EL (cell line): ENCODE measurements at places on chromosomes 12 and 14.

GRCh38 chr12:75706786-75707605 lies 195.6 kb upstream of the KRR1 start:
- DNase-seq, result peak; percentile 72

- DNase-seq, result no peak
Measured at GRCh38 chr12:89493670-89494302, 30.8 kb downstream of the GALNT4 start.

DNA sequence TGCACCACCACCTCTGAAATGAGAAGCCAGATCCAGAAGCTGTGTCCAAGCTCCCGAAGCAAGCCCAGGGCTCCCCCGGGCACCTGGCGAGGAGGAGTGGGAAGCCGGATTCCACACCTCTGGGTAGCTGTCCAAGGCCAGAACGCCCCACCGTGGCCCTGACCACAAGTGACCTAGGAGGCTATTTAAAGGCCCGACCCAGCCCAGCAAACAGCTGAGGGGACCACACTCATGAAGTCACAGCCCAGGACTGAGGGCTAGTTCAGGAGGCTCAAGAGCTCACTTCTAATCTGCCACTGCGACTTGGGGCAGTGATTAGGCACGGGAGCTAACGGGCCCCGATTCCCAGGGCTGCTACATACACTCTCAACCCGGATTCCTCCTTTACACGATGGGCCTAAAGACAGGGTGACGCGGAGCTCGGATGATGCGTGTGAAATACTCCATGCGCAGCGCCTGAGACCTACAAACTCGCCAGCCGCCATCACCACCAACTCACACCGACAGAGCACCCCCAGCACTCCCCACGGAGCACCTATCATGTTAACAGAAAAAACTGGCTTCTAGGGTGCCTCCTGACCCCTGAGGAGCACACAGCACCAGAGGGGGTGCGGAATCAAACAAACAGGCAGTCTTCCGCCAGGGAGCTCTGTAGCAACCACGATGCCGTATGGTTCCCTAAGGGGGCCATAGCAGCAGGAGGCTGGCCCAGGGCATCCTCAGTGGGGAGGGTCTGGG lies 84.0 kb upstream of the GPR68 start:
- DNase-seq, result no peak

DNA sequence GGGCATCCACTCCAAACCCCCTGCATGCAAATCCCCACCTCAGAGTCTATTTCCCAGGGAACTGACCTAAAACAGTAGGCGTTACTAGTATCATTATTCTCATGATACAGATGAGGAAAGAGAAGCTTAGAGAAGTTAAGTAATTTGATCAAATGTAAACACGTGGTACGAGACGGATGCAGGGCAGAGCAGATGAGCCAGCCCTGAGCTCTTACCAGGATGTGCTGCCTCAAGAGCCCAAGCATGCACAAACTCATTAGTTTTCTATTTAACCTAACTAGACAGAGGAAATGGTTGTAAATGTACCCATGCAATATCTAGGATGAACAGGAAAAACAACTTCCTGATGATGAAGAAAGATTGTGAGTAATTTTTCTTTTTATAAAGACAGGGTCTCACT lies 173.3 kb upstream of the RASSF8 start:
- DNase-seq, result no peak

DNA sequence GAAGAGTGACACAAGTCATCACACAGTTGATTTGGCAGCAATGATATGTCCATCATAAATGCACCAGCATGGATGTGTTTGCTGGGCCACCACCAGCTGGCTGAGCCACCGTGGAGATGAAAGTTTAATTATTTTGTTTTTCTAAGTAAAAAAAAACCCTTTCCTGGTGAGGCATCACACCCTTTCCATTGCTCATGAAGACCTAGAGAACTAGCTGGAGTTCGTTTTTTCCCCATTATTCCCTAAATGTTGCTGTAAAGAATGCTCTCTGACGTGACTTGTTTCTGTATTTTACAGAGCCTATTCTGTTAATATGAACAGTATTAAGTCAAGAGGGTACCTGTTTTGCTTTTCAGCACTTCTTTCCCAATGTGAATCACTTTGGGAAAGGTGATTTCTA lies 257.9 kb downstream of the MSRB3 start:
- DNase-seq, result no peak

DNA sequence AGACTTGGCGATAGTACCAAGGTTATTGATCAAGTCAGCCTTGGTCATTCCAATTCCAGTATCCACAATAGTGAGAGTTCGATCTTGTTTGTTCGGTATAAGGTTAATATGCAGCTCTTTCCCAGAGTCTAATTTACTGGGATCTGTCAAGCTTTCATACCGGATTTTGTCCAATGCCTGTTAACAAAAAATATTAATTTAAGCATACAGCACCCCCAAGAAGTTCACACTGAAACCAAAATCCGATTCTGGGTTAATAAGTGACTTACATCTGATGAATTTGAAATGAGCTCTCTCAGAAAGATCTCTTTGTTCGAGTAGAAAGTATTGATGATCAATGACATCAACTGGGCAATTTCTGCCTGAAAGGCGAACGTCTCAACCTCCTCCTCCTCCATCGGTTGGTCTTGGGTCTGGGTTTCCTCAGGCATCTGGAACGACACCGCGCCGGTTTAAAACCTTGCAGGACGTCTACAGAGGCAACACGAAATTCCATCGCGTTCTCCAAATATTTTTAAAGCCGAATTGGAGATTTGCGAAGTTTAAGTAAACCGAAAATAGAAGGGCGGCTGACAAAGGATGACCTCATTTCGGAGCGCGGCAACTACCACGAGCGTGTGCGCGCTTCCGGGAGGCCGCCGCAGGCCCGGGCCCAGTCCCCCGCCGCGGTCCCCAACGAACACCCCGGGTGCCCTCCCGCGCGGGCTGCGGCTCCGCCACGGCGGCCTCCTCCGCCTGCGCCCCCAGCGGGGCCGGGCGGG lies 716 bp downstream of the HSP90AA1 start:
- peak; percentile 57 for DNase-seq

- DNase-seq, result no peak
Measured at GRCh38 chr12:19515179-19515578, 75.9 kb downstream of the AEBP2 start.

- no peak for DNase-seq
Measured at GRCh38 chr12:104788840-104789271, 169.2 kb downstream of the SLC41A2 start.

DNA sequence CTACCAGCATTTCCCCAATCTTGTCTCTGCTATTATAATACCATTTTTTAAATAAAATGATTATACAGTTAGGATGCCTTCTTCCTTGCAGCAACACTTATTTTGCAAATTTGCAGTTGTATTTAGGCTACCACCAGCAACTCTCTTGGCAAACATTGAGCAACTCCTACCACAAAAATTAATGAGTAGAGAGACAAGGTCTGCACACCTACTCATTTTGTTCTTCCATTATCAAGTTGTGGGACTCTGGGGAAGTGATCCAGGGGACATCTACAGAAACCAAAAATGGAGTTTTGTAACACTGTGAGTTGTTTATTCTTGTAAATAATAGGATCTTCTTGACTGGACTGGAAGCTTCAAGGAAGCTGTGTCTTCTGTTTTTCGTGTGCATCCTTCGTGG lies 38.6 kb downstream of the DGLUCY start:
- no peak for DNase-seq

DNA sequence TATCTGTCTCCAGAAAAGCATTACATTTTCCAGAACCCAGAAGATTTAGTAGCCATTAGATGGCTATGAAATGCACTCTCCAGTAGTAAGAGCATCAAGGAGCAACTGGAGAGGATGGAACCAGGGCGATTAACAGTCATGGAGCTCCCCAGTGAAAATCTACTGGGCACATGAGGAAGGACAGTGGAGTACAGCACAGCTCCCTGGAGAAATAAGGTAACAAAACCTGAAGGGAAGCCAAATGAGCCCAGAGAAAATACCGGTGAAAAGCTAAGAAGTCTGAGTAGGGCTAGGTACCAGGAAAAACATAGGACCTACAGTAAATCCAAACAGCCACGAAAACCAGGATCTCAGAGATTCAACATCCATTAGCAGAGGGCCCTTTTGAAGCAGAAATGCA lies 21.6 kb downstream of the SOX5 start:
- DNase-seq, result no peak

- DNase-seq, result peak; percentile 90
Measured at GRCh38 chr14:20609215-20610001, 18.2 kb upstream of the RNASE12 start.

- peak; percentile 66 for DNase-seq
Measured at GRCh38 chr14:23366426-23366921, 1.5 kb upstream of the EFS start.

DNA sequence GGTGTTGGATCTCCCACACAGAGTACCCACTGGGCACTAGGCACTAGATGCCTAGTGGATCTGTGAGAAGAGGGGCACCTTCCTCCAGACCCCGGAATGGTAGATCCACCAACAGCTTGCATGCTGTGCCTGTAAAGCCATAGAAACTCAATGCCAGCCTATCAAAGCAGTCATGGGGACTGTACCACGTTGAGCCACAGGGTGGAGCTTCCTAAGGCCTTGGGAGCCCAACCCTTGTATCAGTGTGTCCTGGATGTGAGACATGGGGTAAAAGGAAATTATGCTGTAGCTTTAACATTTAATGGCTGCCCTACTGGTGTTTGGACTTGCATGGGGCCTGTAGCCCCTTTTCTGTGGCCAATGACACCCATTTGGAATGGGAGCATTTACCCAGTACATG lies 1024.9 kb downstream of the TMEM121 start:
- no peak for DNase-seq

GRCh38 chr14:78836777-78837176 lies 666.6 kb downstream of the NRXN3 start:
- peak; percentile 70 for DNase-seq

- DNase-seq, result no peak
Measured at GRCh38 chr12:66109056-66109455, 21.5 kb downstream of the LLPH start.

- DNase-seq, result no peak
Measured at GRCh38 chr12:37546901-37547475, 769.6 kb upstream of the ALG10B start.

GRCh38 chr14:34682787-34683321 lies 31.5 kb downstream of the CFL2 start:
- DNase-seq, result no peak

- peak; percentile 76 for DNase-seq
Measured at GRCh38 chr12:79058342-79058741, 193.8 kb downstream of the SYT1 start.

GRCh38 chr12:13566292-13566691 lies 369.8 kb downstream of the EMP1 start:
- no peak for DNase-seq

GRCh38 chr12:109462868-109463692 lies 14.0 kb downstream of the KCTD10 start:
- DNase-seq, result peak; percentile 98

DNA sequence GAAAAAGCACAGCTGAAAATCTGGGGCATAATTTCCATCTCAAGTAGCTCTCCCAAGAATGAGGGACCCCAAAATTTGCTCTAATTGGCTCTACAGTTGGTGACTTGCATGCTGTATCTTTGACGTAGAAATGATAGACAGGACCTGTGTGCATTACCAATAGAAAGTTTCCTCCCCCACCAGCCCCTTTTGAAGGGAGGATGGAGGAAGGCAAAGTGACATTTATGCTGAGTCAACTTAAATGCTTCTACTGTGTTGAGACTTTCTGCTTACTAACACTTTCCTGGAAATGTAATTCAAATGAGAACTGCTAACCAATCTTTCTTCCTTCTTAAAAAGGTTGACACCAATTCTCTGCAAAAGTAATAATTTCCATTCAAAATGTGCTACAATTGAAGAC lies 31.9 kb downstream of the TSPAN8 start:
- DNase-seq, result no peak

- DNase-seq, result peak; percentile 99
Measured at GRCh38 chr12:1474041-1474573, 120.3 kb downstream of the FBXL14 start.

- no peak for DNase-seq
Measured at GRCh38 chr14:85852906-85853305, 323.0 kb downstream of the FLRT2 start.

GRCh38 chr12:68264857-68265256 lies 11.5 kb upstream of the IL22 start:
- peak; percentile 74 for DNase-seq

DNA sequence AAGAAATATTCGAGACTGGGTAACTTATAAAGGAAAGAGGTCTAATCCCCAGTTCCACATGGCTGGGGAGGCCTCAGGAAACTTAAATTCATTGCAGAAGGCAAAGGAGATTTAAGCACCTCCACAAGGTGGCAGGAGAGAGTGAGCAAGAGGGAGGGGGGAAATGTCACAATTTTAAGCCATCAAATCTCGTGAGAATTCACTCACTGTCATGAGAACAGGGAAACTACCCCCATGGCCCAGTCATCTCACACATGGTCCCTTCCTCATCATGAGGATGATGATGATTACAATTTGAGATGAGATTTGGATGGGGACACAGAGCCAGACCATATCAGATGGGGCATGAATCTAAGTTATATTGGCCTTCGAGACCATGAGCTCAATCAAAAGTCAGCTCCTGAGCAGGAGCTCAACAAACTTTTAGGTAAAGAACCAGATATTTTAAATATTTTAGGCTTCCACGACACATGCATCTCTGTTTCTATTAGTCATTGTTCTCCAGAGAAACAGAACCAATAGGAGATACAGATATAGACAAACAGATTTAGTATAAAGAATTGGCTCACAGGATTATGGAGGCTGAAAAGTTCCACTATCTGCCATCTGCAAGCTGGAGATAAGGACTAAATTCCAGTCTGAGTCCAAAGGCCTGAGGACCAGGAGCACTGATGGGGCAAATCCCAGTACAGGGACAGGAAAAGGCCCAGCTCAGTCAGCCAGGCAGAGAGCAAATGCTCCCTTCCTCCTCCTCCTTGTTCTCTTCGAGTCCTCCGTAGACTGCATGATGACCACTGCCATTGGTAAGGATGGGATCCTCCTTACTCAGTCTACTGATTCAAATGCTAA lies 24.9 kb downstream of the DGLUCY start:
- peak; percentile 38 for DNase-seq

GRCh38 chr14:43790681-43791080 lies 716.4 kb downstream of the FSCB start:
- no peak for DNase-seq

DNA sequence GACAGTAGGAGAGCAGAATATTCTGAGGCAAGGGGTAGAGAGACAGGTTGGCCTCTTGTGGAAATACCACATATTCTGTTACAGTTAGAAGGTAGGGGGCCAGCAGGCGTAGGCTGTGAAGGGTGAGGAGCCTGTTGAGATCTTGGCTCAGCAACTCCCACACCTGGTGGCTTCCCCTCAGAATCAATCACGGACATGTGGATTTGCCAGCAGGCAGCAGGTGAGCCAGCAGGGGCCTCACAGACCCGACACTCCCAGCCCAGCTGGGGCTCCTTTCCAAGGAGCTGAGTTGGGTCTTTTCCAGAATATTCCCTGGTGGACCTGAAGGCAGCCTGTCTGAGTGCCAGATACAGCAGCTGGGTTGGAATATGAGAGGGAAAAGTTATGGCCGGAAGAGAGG lies 150.0 kb upstream of the CRY1 start:
- DNase-seq, result no peak

DNA sequence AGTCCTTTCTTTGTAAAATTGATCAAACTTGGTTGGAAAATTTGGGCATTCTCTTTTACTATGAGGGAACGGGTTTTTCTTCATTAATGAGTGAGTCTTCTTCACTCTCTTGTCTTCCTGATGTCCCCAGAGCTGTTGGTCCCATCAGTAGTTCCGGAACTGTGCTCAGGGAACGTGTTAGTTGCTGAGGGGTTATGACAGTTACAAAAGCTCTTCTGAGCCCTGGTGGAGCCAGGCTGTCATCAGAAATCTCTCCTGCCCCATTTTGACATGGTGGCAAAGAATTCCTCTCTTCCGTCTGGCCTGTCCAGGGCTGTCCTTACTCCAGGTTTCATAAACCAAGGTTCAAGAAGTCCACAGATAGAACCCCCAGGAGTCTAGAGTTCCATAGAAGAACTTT lies 208.5 kb downstream of the SLC41A2 start:
- DNase-seq, result no peak
